ENCODE measurements at places on chromosomes 3 and 15.
A peak's percentile ranks its signal among the peaks of the same experiment; 100 is the strongest.

DNA sequence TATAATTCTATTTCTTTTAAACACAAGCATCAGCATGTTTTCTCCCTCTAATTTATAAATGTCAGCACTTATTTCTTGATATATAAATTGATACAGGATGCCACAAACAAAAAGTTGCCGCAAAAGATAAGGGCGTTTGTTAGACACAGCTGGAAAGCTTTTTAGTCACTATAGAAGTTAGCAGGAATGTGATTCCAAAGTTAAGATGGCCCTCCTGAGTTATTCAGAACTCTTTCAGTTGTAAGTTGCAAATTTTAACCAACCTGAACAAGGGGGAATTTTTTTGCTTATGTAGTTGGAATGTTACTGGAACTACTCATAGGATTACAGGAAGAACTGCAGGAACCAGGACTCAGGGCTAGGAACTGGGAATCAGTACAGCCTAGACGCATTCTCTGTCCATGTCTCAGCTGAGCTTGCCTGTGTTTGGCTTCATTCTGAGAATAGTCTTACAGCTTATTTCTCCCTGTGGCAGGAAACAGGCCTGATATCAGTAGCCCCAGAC lies 166.3 kb downstream of the VGLL4 start:
- DNase-seq: no peak

DNA sequence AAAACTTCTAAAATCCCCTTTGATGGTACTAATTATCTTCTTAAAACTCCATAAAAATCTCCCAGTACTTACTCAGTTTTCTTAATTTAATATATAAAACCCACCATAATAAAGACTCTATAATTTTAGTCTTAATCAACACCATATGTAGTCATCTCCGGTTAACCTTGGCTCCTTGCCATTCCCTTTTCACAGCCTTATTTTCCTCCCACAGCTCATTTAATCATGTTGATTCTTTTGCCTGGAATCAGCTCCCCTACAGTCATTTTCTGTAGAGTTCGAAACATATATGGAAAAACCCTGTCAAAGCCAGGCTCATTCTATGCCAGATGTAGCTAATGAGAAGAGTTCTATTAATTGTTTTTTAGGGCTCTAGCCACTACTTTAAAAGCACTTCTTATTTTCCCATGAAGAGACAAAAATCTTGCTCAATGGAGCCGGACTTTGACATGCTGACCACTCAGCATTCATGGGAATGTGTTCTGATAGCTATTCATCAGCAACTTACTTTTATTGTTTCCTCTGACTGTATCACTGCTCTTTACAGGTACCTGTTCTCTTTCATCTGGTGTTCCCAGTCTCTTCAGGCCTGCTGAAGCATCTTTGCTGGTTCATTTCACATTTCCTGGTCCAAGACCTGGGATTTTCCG lies 573.4 kb downstream of the NAALADL2 start:
- no peak for DNase-seq

DNA sequence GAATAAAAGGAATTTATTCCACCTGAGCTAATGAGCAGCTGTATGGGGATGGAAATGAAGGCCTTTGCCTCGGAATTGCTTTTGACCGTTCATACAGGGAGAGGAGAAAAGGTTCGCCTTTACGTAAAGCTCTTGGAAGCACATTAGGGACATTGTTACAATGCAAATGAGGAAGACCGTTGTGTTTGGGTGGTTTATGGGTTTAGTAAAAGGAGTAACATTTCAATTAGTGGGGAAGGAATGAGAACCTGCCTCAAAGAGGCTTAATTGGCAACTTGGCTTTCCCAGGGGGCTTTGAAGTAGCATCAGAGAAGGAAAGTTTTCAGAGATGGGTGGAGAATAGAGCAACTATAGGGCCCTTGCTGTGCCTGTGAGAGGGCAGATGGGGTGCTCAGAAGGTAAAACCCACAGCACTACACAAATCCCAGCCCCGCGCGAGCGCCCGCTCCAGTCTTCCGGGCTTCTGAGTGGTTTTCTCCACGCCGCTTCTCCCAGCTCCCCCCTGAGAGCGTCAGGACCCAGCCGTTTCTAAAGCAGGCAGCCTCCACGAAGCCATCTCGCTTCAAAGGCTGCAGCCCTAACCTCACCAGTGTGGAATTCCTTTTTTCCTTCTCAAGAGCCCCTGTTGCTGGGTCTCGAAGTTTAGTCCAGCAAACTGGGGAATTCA lies 192.0 kb upstream of the HES1 start:
- DNase-seq: peak; percentile 81

DNA sequence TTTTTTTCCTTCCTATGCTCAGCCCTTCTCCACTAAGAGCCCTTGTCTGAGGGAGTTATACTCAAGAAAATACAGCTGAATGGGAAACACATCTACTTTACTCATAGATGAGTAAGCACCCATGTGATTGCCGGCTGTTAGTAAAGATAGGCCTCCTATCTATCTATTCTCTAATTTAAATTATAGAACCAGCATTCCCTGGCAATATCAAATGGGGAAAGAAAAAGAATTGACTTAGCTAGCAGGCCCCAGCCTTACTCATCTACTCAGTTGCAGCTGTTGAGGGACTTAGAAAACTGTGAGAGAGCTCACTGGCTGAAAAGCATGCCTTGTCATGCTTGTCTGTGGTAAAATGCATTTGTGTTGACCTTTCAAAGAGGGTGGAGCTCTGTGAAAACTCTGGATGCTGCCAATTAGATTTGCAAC lies 116.9 kb upstream of the LRRFIP2 start:
- no peak for DNase-seq

DNA sequence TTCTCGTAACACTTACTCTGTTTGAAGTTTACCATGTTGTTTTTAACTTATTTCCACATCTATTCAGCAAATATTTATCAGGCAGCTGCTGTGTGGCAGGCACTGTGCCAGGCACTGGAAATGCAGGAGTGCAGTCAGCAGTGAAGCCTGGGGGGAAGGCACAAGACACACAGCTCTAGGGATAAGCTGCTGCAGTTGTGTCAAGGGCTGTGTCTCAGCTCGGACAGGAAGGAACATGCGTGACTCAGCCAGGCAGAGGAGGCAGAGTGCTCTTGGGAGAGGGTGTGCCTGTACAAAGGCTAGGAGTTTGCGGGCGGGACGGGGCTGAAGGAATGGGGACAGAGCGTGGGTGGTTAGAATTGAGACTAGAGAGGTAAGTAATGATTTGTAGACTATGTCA lies 24.7 kb downstream of the LYSMD4 start:
- DNase-seq: no peak

- no peak for DNase-seq
These were observed 27.1 kb downstream of the FAH start for GRCh38 chr15:80179935-80180334.

- no peak for DNase-seq
These were observed 69.6 kb downstream of the EPHB1 start for GRCh38 chr3:134864636-134865035.

DNA sequence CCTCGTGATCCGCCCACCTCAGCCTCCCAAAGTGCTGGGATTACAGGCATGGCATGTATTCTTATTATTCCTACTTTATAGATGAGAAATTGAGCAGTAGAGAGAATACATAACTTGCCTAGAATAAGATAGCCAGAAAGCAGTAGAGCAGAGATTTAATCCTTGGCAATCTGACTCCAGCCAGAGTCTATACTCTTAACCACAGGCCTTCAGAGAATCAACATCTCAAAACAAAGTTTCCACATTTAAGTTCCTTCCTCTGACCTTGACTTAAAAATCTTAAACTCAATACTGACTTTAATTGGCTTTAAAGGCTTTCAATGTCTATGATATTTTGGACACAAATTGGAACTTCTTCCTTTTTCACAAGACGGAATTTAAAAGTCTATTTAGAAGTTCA lies 37.1 kb downstream of the ZNF106 start:
- no peak for DNase-seq

DNA sequence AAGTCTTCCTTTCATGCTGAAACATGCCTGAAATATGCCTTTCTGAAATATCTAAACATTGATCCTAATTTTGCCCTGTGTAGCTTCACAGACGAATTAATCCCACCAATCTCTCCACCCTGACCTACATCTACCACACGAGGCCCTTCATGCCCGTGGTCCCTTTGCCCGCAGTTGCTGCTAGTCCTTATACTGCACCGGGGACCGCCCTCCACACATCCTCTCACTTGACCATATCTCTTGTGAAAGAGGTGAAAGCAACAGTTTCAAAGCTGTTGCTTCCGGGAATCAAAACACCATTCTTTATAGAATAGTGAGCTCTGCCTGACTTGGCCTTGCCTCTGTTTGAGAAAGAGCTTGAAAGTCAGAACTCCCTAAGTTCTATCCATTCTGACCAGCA lies 499.5 kb downstream of the NTRK3 start:
- no peak for DNase-seq

DNA sequence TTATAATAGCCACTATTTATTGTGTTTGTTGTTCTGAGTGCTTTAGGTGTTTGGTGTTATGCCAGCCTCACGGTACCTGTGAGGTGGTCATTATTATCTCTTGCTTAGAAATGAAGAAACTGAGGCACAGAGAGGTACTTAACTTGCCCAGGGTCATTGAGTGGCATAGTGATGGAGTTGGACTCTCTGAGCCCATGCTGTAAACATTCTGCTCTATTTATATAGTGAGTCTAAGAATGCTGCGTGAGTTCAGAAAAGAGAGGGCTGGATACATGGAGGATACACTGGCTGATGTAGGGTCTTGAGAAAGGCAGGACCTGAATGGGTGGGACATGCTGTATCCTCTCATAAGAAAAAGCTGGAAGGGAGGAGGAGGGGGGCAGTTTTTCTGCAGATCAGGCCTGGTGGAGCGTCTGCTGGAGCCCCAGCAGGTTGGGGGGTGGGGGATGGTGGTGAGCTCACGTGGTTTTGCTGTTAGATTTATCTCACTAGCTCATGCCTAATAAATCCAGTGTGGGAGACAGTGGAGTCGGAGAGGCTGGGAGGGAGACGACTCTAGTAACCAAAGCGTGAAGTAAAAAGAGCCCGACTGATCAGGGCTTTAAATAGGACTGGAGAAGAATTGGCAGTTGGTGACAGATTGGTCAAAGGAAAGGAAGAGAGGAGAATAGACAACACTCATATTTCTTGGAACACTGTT lies 16.0 kb downstream of the MED12L start:
- DNase-seq: peak; percentile 32

DNA sequence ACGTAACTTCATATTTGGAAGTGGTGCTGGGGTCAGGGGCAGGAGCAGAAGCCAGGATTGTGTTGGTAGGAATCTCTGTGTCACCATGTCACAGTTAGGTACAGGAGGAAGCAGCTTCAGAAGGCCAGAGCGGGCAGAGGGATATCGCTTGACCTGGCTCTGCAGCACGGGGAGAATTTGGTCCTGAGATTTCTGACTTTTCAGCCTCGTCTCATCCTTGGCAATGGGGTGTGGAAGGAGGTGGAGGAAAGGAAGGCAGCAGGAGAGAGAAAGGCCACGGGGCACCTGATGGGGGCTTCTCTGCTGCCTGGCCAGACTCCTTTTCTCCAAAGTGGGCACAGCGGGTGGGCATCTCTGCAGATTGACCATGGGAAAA lies 564 bp downstream of the IL16 start:
- DNase-seq: no peak

- DNase-seq: peak; percentile 13
These were observed 90.2 kb downstream of the RFTN1 start for GRCh38 chr3:16423298-16423697.

DNA sequence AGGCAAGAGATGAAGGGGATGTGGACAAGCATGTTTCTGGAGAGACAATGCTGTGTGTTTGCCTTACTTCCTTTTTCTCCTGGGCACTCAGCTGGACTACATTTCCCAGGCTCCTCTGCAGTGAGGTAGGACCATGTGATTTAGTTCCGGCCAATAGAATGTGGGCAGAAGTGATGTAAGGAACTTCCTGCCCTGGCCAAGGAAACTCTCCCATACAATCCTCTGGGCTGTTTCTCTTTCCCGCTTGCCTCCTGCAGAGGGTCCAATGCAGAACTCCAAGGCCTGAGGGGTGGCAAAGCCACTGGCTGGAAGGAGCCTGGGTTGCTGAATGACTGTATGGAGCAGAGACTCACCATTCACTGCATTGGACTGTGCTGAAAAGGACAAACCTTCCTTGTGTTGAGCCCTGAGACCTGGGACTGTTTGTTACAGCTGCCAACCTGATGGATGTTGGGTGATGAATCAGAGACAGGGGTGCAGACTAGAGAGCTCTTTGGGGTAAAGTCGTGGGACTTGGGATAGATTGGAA lies 82.7 kb upstream of the SLC6A6 start:
- peak; percentile 16 for DNase-seq

- DNase-seq: peak; percentile 59
These were observed 72.1 kb downstream of the LRIG1 start for GRCh38 chr3:66428733-66429132.

DNA sequence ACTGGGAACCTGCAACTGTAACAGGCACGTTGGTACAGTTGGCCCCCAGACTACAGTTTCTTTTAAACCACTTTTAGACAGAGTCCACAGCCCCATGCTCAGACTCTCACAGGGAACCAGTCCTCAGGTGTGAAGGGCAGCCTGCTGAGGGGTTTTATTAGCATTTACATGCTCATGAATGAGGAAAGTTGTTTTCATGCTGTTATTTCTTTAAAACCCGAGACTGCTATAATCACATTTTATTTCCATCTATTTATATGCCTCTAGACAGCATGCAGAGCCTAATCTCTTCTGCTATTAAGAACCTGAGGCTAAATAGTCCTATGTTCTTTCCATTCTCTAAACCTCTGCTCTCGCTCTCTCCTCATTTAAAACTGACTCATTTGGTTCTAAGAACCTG lies 26.3 kb upstream of the FSIP1 start:
- DNase-seq: no peak

DNA sequence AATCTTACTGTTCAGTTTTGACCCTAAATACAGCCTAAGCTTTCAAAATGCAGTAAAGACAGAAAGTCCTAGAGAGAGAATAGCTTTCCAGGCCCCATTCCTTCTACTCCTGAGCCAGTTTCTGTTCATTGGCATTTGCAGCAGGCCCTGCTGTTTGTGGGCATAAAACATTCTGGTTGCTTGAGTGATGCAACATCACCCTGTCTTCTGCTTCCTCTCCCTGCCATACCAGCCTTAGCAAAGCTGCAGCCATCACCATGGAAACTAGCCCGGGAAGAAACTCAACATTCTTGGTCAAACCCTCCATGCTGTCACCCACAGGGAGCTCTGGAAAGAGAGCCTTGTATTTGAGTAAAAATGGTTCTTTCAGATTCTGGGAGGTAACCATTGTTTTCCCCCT lies 325.7 kb downstream of the MAGI1 start:
- DNase-seq: no peak

- DNase-seq: peak; percentile 43
These were observed 147.9 kb upstream of the GAP43 start for GRCh38 chr3:115475178-115476041.
